Activated naive CD8-positive, alpha-beta T cell treated with anti-CD3 and anti-CD28 coated beads for 36 hours (primary cell): ENCODE measurements at places on chromosomes 6 and 20.

DNA sequence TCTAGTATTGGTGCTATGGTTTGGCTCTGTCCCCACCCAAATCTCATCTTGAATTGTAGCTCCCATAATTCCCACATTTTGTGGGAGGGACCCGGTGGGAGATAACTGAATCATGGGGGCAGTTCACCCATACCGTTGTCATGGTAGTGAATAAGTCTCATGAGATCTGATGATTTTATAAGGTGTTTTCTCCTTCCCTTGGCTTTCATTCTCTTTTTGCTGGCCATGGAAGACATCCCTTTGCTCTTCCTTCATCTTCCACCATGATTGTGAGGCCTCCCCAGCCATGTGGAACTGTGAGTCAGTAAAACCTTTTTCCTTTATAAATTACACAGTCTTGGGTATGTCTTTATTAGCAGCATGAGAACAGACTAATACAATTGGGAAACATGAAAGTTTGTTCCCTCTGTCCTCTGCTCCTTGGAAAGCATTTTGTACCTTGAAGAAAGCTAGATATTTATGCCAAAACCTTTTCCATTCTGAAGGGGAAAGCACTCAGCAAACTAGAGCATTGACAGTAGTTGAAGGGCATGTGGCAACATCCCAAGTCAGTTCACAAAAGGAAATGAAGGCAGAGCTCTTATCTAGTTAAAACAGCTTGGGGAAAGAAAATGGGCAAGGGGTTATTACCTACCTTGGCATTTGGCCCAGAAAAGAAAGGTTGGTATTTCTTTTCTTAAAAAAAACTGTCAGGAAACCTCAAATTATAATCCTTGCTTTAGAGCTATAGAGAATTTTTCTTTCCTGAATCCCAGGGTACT, 10.7 kb upstream of the TNFAIP3 start:
- no peak for DNase-seq

DNA sequence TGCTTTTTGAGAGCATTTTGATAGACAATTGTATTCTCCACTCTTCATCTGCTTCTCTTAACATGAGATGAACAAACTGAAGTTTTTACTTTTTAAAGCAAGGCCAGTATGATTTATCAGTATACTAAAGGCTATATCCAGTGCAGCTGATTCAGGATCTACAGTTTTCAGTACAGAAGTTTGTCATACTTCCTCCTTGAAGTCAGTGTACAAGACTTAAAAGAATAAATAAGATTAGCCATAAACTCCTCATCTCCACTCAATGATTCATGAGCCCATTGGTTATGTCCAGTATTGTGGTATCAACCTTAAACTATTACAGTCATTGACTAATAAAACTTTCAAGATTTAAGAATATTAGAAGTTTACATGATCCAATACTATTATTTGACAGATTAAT, 374.8 kb upstream of the EPHA7 start:
- no peak for DNase-seq

DNA sequence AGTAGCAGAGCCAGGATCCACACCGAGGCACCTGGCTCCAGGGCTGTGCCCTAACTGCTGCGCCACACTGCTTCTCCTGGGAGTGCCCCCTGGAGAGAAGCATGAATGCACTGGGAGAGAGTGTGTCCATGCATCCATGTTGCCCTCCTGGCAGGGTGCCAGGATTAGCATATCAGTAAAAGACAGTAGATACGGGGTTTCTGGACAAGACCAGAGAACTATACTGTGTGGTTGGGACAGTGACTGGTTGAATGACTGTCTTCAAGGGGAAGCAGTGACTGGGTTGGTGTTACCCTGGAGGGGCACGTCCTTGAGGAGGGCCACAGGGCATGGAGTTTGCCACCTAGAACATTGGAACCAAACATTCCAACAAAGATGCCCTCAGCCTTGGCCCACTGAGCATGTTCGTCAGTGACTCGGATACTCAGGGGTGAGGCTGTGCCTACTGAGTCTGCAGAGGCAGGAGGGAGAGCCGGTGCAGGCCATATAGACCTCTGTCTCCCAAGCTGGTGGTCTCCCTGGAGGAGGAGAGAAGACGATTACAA, 288.8 kb downstream of the CDC5L start:
- no peak for DNase-seq

GRCh38 chr6:106513808-106514582, 115.3 kb downstream of the RTN4IP1 start:
- DNase-seq: no peak

- DNase-seq: no peak
These were observed 194.6 kb upstream of the LAMP5 start for GRCh38 chr20:9319687-9320384.

DNA sequence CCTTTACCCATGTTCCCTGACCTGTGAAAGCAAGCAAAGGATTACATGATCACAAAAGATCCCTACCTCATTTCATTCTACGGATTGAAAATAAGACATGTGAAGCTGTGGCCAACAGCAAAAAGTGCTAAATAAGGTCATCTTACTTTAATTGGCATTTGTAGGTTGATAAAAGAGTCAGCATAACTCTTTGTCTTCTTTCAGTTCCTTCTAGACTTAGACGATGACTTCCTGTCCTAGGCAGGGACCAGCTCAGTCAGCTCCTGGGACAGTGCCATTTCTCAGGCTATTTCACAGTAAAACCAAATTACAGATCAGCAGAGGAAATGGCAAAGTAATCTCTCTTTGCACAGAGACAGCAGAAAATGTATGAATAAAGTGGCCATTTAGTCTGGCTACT, 480.7 kb downstream of the RFPL4B start:
- no peak for DNase-seq

DNA sequence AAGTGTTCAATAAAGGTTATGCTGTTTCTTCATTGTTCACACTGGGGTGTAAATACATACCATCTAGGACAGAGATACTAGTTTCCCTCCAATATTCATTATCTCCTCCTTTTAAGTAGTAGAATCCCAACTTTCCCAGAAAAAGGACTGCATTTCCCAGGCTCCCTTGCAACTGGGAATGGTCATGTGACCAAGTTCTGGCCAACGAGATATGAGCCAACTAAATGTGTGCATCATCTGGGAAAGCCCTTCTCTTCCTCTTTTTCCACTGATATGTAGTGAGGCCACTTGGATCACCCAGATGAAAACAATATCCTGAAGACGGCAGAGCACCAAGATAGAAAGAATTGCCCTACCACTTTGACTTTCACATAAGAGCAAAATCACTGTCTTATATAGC, 97.9 kb upstream of the PTPRT start:
- DNase-seq: no peak

DNA sequence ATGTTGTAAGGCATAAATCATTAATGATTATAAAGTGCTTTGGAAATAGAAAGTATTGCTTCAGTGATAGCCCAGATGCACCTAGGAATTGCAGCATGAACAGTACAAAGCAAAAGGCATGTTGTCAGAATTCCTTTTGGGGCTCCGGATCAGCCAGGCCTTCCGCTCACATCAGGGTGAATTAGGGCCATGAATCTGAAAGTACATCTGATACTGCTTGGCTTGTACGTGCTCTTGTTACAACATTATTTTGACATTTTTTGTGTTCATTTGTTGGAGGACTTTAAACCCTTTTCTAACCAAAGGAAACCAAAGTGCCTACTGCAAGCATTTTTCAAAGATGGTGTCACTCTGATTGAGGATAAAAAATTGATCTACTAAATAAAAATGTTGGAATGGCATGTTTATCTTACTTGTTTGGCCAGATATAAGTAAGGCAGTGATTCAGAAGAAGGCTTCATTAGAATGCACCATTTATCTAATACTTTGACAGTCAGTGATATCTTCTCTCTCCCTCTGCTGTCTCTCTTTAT, 1005.6 kb upstream of the FLRT3 start:
- no peak for DNase-seq

GRCh38 chr20:5590899-5591298, 159.3 kb upstream of the SHLD1 start:
- DNase-seq: no peak

DNA sequence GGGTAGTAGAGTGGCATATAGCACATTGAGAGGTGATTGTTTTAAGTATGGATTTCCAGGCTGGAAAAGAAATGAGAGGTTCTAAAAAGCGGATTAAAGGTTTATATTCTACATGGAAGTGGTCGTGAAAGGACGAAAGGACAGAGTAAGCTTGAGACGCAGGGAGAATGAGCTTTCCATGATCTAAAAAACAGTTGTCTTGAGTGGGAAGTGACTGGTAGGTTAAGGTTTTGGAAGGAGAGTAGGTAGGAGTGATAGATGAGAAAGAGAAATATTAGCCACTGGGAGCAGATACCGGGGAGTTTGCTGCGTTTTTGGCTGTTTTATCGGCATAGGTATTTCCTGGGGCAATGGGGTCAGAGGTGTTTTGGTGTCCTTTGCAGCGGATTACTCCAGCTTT, 750.6 kb upstream of the ADGRB3 start:
- DNase-seq: no peak
